ENCODE measurements at places on chromosomes 7 and 10.
A peak's percentile ranks its signal among the peaks of the same experiment; 100 is the strongest.

GRCh38 chr10:102316421-102316820 lies 71.1 kb downstream of the GBF1 start:
- H3K4me1 ChIP-seq = peaks cover 13% of the 10 kb centered on the region
- no peak for DNase-seq
- no peak overlapping the region for H3K27ac ChIP-seq
- peaks cover 3% of the 10 kb centered on the region for H3K27me3 ChIP-seq

GRCh38 chr7:128911423-128912031 lies 1.0 kb upstream of the KCP start:
- no peaks in the 10 kb centered on the region for H3K36me3 ChIP-seq
- DNase-seq = no peak
- no peak overlapping the region for H3K27ac ChIP-seq
- H3K4me3 ChIP-seq = no peak overlapping the region
- H3K4me1 ChIP-seq = peaks cover 18% of the 10 kb centered on the region

GRCh38 chr10:114034923-114035645 lies 8.6 kb upstream of the ADRB1 start:
- no peak overlapping the region for H3K27ac ChIP-seq
- no peaks in the 10 kb centered on the region for H3K36me3 ChIP-seq
- no peaks in the 10 kb centered on the region for H3K4me1 ChIP-seq

DNA sequence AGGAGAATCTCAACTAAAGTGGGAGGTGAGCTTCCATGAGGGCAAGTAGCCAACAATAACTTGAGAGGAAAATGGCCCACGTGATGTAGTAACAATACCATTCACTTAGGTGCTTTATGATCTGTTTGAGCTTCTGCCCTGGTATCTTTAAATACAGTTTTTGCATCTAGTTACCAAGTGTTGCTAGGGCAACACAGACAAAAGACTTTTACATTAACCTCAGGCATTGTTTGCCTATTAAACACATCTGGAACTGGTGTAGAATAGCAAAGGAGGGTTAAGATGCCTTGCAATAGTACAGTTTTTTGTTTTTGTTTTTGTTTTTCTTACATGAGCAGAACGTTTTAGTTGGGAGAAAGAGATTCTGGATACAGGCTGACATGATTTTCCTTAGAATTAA lies 97.7 kb upstream of the MTPN start:
- H3K4me3 ChIP-seq = no peak overlapping the region
- peaks cover 7% of the 10 kb centered on the region for H3K4me1 ChIP-seq
- H3K27ac ChIP-seq = no peak overlapping the region
- H3K27me3 ChIP-seq = no peaks in the 10 kb centered on the region
- no peaks in the 10 kb centered on the region for H3K36me3 ChIP-seq

DNA sequence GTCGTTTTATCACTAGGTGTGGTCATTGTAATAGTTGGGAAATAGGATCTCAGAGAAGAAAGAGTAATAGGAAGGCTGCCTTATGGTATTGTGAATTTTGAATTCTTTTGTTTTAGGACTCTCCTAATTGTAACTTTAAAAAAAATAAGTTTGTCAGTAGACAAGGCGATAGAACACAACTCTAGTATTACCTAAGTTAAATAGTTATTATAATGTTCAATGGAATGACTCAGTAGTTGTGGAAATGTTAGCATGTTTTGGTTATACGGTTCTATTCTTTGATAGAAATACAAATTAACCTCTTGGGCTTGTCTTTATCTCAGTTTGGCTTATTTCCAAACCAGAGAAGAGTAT lies 1.4 kb downstream of the DNAH11 start:
- H3K4me3 ChIP-seq = peak overlapping the region; percentile 88
- peaks cover 2% of the 10 kb centered on the region for H3K4me1 ChIP-seq
- no peaks in the 10 kb centered on the region for H3K36me3 ChIP-seq
- no peak overlapping the region for H3K27ac ChIP-seq
- no peak for DNase-seq

- DNase-seq = no peak
- H3K4me3 ChIP-seq = no peak overlapping the region
- H3K4me1 ChIP-seq = peaks cover 10% of the 10 kb centered on the region
- H3K36me3 ChIP-seq = peaks cover 8% of the 10 kb centered on the region
- no peak overlapping the region for H3K27ac ChIP-seq
- H3K27me3 ChIP-seq = peaks cover 2% of the 10 kb centered on the region
Observed at GRCh38 chr7:45241339-45242109, 83.9 kb downstream of the RAMP3 start.

GRCh38 chr7:36127075-36127740 lies 25.8 kb upstream of the EEPD1 start:
- H3K27me3 ChIP-seq = peaks cover 4% of the 10 kb centered on the region
- H3K27ac ChIP-seq = peak overlapping the region; percentile 29
- DNase-seq = no peak
- peaks cover 8% of the 10 kb centered on the region for H3K4me1 ChIP-seq
- H3K4me3 ChIP-seq = no peak overlapping the region

- no peak overlapping the region for H3K27ac ChIP-seq
- H3K4me3 ChIP-seq = no peak overlapping the region
- no peaks in the 10 kb centered on the region for H3K4me1 ChIP-seq
- no peaks in the 10 kb centered on the region for H3K27me3 ChIP-seq
Observed at GRCh38 chr7:33873981-33874750, 31.2 kb upstream of the BMPER start.

Data from glutamatergic neuron (in vitro differentiated cells).